Stimulated activated CD4-positive, alpha-beta T cell treated with anti-CD3 and anti-CD28 coated beads, Interleukin-1b, Interleukin-23, amount 100 ng/mL, for 24 hours (primary cell): ENCODE measurements at places on chromosomes 5 and 9.

GRCh38 chr5:149567226-149567625 is 14.1 kb upstream of the ARHGEF37 start:
- no peak for DNase-seq

DNA sequence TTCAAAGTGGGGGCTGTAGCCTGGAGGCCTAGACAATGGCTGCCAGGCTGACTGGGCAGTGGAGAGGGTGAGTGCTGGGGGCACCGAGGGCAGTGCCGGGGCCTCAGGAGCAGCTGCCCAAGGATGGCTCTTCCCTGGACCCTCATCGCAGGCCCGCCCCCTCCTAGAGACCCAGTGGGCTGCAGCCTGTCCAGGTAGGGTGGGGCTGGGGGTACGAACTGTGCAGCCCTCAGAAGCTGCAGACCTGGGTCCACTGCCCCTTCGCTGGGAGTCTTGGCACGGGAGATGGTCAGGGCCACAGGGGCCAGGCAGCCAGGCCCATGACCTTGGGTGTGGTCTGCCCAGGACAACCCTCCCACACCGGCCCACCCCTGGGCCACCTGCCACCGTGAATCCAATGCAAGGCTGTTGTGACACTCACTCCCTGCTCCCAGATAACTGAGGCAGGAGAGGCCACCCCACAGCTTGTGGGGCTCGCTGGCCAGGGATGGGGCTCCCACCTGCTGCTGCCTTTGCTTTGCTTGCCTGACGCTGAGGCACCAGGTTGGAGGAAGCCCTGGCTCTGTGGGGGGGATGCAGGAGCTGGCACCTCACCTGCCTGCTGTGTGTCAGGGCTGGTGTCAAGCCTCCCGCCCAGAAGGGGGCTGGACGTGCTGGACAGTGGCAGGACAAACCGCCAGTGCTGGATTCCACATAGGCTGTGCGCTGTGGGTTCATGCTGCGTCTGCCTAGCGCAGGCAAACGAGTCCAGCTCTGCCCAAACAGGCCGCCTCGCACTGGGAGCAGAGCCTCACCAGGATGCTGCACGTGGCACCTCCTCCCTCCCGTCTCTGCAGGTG is 23.1 kb upstream of the SLC9A3 start:
- DNase-seq = no peak

GRCh38 chr9:91391818-91392217 is 30.1 kb upstream of the AUH start:
- no peak for DNase-seq

GRCh38 chr5:32058101-32058500 is 116.0 kb downstream of the GOLPH3 start:
- no peak for DNase-seq

- DNase-seq = no peak
These were observed at the start of gene SYK for GRCh38 chr9:90801241-90801972. SYK (plus strand) TSS chr9:90801819; CDS start chr9:90843899, 42,080 bp downstream.

DNA sequence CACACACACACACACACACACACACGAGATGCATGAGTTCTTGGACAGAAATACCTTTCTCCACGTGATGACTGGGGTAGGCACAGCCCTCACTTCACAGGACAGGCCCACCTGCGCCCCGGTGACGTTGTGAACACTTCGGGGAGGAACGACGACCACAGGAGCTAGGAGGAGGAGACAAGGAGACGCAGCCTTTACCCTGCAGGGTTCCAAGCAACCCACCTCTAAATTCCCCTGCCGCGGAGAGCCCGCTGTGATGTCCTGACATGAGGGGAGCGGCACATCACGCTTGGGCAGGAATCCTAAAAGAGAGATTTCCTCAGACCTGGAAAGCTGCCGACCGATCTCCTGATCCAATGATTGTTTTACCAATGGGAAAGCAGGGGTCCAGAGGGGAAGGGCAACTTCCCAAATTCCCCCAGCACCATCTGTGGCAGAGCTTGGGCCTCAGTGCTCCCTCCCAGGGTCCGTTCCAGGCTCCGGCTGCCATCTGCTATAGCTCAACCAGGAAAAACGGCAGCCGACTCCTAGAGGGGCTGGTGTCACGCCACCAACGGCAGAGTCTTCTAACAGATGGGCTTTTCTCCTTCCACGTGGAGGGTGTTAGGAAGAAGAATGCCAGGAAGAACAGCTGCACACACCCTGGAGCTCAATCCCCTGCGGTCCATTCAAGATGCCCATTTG is 10.1 kb downstream of the IGFBPL1 start:
- no peak for DNase-seq

DNA sequence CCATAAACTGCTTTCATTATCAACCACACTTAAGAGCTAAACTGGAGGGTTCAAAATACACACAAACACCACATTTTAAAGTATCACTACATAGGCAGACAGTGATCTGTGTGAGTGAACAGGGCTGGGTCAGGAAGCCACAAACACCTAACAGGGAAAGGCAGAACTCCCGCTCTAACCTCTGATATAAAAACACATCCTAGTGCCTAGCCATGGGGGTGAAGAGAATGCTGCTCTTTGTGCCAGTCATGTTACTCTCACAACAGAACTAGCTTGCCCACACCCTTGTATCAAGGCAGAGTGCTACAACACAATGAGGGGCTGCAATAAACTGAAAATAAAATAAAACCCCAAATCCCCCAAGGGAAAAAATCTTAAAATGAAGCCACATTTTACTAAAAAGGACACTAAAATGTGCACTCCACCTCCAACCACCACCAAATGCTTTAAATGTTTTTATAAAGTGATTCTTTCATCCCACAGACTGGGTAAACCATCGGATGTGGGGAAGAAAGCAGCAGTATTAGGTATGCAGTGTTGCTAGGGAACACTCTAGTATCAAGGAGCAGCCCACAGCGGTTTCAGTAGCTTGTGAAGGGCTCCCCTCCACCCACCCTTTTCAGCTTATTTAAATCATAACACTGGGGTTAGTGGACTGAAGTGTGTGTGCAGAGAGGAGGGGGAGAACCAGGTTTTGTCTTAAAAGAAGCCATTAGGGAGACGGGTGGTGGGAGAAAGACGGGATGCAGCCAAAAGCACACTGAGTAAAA is 64.5 kb downstream of the TMEM161B start:
- peak; percentile 2 for DNase-seq

GRCh38 chr9:134174073-134174449 is 9.7 kb upstream of the RNU6ATAC start:
- no peak for DNase-seq

DNA sequence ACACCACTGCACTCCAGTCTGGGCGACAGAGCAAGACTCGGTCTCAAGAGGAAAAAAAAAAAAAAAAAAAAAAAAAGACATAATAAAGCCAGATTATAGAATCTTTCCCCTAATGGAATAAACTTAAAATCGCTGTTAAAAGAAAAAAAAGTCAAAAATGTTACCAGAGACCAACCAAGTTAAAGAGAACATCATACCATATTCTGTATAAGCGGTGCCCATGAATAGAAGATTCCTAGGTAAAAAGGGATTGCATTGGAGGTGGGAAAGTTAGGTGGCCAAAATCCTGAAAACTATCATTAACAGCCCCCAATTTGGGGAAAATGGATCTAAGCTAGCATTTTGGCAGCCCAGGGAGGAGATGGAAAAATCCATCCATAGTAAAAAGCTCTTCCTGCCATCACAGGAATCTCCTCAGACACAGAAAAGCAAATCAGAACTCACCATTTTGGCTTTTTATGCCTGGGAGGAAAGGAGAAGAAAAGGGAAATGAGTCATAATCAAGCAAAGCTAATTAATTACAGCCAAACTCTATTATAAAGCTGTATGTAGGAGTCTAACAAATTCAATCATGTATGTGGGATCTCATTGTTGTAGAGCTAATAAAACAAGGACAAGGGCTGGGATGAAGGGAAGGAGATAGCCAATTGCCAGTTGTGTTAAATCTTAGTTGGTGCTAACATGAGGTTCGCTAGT is 363.8 kb downstream of the ARL15 start:
- no peak for DNase-seq

- no peak for DNase-seq
These were observed 20.2 kb downstream of the TRIM7 start for GRCh38 chr5:181184845-181185216.

DNA sequence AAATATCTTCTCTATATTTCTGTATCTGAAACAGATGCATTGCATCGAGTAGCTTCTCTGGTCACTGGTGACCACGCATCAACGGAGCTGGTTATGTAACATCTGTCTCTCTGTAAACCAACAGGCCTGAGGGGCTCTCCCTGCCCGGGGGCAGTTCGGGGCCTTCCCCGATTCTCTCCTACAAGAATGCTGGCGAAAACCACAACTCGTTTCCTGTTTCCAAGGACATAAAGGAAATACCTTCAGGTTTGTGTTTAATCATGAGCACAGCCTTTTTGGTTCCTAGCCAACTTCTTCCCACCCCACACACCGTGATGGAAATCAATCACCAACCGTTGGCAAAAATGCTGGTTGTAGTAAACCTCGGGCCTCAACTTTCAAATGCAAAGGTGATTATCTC is 25.1 kb downstream of the GDNF start:
- DNase-seq = no peak

GRCh38 chr9:114629563-114630090 is 18.5 kb downstream of the TMEM268 start:
- DNase-seq = no peak

GRCh38 chr5:151141535-151141934 is 16.0 kb downstream of the ANXA6 start:
- DNase-seq = no peak

DNA sequence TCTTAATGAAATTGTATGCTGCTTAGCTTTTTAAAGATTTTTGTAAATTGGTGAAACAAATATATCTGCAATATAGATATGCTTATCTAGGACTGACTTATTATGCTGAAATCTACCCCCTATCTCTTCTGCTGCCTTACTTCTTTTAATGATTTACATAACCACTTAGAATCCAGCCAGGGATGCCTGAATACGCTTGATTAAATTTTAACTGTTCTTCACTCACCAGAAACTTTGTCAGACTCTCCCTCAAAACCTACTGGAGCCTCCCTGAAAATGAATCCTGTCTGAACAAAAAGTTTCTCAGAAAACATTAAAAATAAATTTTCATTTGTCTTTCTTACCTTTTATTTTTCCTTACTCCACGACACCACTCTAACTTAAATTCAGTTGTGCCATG is 111.7 kb downstream of the ST8SIA4 start:
- DNase-seq = no peak

GRCh38 chr5:172530406-172530805 is 76.1 kb upstream of the SH3PXD2B start:
- DNase-seq = no peak

- no peak for DNase-seq
These were observed 75.0 kb upstream of the RUSC2 start for GRCh38 chr9:35414889-35415288.
